Fibroblast of villous mesenchyme (primary cell): ENCODE measurements at places on chromosomes 6 and 20. TPM values are rescaled to one million over a fixed set of nuclear protein-coding genes. Genes with fewer than 3 reads are reported as not detected.

Gene TSPO2
- not detected in 2 replicates for total RNA-seq

Gene ZBTB12
- total RNA-seq: 1.9 and 3.0 TPM in 2 replicates

Gene GABRR1
- not detected in 2 replicates for total RNA-seq

Gene HRH3
- not detected in 2 replicates for total RNA-seq

Gene SLC17A2
- not detected in 2 replicates for total RNA-seq

Gene RAET1E
- total RNA-seq: under 0.01 TPM in 1 of 2 replicates, not detected in the other

GRCh38 chr6:167738386-167738785, 88.3 kb upstream of the AFDN start:
- no peak for DNase-seq

- no peak for DNase-seq
These were observed 28.0 kb upstream of the SLCO4A1 start for GRCh38 chr20:62614085-62614960.

DNA sequence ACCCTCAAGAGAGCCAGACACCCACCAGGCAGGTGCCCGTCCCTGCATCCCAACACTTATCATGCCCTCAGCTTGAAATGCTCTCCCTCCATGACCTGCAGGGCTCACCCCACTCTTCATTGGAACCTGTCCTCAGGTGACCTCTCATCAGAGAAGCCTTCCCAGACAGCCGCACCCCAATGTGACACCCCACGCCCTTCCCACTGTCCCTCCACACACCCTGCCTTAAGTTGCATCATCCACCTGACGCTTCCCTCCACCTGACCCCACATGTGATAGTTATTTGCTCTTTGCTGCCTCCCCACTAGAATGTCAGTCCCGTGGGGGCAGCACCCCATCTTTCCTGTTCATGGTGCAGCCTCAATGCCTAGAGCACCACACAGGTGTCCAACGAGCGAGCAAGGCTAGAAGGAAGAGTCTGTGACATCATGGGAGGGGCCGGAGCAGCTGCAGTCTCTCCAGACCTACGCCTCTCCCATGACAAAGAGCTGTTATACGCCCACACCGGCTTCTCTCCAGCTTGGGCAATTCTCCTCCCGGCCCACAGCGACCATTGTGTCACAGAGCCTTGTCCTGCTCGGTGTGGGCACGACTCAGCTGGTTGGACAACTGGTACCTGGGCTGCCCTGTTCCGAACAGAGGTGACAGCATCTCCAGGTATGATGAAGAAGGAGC, 58.2 kb downstream of the NFATC2 start:
- no peak for DNase-seq

DNA sequence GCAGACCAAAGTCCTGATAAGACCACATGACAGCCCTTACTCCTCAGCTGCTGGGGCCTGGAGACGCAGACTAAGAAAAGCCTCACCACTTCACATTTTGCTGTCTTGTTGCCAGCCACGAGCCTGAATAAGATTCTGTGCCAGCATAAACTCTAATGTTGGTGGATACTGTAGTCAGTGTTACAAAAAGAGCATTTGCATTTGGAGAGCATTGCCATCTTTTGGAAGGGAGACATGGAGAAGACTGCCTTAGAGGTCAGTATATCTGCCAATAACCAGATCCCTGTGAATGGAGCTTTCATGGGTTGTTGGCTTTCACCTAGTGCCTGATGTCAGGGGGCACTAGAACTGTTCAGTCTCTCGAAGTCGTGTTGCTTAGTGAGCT, 315.2 kb downstream of the ZFAND3 start:
- DNase-seq: no peak

DNA sequence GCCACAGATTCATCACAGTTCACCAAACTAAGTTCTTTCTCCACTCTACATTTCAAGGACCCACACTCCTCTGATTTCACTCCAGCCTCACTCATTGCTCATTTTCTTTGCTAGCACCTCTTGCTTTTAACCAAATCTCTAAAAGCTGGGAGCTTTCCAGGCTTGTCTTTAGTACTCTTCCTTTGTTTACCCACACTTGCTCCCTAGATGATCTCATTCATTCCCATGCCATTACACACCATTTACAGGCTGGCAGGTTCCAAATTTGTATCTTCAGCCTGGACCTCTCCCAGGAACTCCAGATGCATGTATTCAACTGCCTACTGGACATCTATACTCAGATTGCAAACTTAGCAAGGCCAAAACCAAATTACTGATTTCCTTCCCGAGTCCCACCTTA, 5.3 kb upstream of the GUCA1B start:
- peak; percentile 97 for DNase-seq

GRCh38 chr6:60952500-60952899, 1333.5 kb downstream of the KHDRBS2 start:
- DNase-seq: no peak
